ENCODE measurements at places on chromosomes 1 and 21.
A peak's percentile ranks its signal among the peaks of the same experiment; 100 is the strongest.

GRCh38 chr1:184947497-184948256 is 26.6 kb downstream of the NIBAN1 start:
- DNase-seq: no peak

- no peak for DNase-seq
Observed at GRCh38 chr1:229027158-229027557, 243.8 kb upstream of the RAB4A start.

DNA sequence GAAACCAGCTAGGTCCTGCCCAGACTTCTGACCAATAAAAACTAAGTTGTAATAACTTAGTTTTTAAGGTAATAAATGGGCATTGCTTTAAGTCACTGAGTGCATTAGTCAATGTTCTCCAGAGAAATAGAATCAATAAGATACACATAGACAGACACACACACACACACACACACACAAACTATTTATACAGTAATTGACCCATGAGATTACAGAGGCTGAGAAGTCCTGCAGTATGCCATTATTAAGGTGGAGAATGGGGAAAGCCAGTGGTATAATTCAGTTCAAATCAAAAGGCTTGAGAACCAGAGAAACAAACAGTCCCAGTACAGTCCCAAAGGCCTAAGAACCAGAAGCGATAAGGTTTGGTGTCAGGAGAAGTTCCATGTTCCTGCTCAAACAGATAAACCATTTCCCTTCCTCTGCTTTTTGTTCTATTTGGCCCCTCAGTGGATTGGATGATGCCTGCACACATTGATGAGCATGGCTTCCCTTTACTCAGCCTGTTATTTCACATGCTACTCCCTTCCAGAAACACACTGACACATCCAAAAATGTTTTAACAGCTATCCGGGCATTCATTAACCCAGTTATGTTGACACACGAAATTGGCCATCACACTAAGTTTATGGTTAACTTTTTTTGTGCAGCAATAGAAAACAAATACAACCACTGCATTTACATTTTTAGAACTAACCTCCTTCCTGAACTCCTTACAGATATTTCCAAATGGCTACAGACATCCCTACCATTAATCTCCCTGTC is 828.2 kb upstream of the NCAM2 start:
- no peak for DNase-seq

- DNase-seq: no peak
Observed at GRCh38 chr1:166057650-166058049, 109.2 kb downstream of the FAM78B start.

GRCh38 chr1:111976842-111977241 is 12.6 kb downstream of the KCND3 start:
- no peak for DNase-seq

DNA sequence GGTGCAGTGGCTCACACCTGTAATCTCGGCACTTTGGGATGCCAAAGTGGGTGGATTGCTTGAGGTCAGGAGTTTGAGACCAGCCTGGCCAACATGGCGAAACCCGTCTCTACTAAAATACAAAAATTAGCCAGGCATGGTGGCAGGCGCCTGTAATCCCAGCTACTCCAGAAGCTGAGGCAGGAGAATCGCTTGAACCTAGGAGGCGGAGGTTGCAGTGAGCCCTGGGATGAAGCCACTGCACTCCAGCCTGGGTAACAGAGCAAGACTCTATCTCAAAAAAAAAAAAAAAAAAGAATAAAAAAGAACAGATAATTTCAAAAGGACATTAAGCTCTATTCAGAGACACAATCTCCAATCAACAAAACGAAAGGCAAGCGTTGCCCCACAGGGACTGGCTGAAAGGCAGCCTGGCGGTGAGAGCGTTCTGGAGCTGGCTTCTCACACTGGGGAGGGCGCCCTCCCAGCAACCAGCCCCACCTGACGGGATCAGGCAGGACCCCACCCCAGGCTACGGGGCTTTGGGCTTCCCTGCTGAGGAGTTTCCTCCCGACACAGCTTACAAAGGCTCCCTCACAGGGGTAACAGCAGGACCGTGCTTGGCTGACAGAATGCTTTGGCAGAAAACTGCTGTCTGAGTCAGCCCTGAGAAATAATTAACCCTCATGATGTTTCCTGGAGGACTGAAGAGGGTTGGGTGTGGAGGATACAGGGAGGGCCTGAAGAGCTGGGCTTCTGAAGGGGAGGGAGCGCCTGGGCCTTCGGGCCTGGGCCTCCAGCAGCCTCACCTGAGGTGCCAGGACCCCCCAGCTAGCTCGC is 31.1 kb upstream of the SRP9 start:
- no peak for DNase-seq

DNA sequence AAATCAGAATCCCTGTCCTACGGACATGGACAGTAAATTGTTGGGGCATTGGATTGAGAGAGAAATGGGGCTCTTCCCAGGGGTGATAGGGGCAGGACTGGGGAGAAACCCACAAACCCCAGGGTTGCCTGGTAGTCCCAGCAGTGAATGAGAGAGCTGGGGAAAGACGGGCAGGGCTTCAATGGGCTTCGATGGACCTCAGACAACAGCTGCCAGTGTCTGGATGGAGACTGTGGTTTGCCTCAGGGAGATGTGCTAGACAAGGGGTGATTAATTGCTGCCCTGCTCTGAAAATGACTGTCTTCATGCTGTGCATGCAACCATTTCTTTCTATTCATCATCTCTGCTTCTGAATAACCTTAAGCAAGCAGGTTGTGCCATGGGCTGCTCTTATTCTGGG is 7.4 kb downstream of the GPR25 start:
- DNase-seq: no peak

- DNase-seq: no peak
Observed at GRCh38 chr21:31910074-31910470, 37.3 kb downstream of the HUNK start.

GRCh38 chr1:76799700-76800099 is 67.6 kb upstream of the ST6GALNAC5 start:
- DNase-seq: no peak

GRCh38 chr21:38289705-38290485 is 33.1 kb downstream of the KCNJ15 start:
- DNase-seq: no peak

DNA sequence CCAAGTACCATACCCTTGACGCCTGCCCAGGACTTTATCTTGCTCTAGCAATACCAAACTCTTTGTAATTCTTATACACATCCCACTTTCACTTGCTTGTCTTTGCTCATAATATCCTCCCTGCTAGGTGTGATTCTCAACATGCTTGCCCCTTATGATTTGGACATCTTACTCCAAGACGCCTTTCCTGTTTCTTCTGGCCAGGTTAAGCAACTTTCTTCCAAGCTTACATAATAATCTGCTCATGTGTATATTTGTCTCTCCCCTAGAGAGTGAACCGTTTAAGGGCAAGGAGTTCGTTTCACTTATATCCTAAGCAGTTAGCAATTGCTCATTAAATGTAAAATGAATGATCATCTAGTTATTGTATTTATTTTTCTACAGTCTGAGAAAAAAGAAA is 21.8 kb downstream of the CRYZL1 start:
- no peak for DNase-seq

DNA sequence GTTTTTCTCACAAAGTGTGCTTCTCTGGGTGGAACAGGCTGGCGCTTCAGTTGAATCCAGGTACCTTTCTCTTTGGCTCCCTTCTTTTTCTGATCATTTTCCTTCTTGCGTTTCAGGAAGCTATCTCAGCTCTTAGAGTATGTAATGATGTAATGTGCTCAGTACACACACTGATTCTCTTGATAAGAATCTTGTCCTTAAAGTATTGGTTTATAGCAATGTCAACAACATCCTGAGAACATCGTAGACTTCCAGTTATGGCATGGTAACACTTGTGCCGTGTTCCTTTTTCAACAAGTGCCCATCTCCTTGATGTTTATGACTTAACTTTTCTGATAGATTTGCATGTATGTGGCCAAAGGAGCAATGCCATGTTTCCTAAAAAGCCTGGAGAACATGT is 11.7 kb upstream of the ABCD3 start:
- no peak for DNase-seq

- peak; percentile 58 for DNase-seq
Observed at GRCh38 chr1:154419620-154420571, 14.8 kb downstream of the IL6R start.

GRCh38 chr1:224801844-224802490 is 127.5 kb upstream of the DNAH14 start:
- DNase-seq: no peak

GRCh38 chr1:113859478-113860175 is 11.9 kb downstream of the PTPN22 start:
- no peak for DNase-seq

GRCh38 chr21:29077651-29078090 is 4.2 kb upstream of the CCT8 start:
- DNase-seq: peak; percentile 38

- no peak for DNase-seq
Observed at GRCh38 chr1:204563307-204563706, 47.1 kb downstream of the MDM4 start.

- no peak for DNase-seq
Observed at GRCh38 chr1:30385246-30385995, 338.0 kb downstream of the MATN1 start.

DNA sequence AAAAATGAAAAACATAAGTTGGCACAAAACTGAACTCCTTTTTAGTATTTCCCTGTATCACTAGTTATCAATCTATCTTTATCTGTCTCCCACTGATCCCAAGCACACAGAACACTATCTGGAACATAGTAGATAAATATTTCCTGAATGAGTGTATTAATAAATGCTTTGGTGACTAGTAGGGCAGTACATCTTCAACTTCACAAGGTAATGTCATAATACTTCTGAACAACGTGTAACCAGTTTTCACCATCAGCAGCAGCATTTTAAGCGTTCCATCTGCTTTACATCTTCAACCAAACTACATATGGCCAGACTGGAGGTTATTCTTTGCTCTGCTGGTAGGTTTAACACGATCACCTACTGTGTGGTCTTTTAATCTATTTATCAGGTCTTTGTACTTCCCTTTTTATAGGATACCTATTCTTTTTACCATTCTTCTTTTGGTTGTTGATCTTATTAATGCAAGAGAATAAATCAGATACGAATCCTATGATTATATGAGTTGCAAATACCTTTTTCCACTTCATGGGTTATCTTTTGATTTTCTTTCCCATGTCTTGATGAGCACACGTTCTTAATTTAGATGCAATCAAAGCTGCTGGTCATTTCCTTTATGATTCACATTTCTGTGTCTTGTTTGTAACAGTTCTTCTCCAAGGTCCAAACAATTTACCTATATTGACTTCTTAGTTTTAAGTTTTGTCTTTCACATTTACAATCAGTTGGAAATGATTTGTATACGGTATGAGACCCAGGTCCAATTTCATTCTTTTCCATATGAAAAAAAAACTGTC is 16.3 kb downstream of the GPBP1L1 start:
- DNase-seq: no peak

- DNase-seq: peak; percentile 9
Observed at GRCh38 chr1:29676496-29676895, 440.2 kb downstream of the PTPRU start.

- DNase-seq: no peak
Observed at GRCh38 chr1:222081859-222082258, 340.0 kb upstream of the DUSP10 start.

DNA sequence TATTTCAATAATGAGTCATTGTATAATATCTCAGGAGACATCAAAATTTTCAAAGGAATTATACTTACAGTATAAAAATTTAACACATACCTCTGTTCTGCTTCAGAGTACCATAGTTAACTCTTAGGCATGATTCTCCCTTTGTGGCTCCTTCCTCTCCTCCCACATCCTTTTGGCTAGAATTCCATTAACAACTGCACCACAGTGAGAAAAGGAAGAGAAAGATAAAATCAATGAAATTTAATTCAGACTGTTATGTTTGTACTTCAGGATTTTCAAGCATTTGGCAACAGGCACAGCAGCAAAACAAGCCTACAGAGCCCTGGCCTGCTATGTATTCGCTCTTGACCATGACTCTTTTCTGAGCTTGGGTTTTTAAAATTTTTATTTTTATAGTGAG is 57.2 kb upstream of the SGIP1 start:
- no peak for DNase-seq

GRCh38 chr1:222048094-222048595 is 306.3 kb upstream of the DUSP10 start:
- no peak for DNase-seq

DNA sequence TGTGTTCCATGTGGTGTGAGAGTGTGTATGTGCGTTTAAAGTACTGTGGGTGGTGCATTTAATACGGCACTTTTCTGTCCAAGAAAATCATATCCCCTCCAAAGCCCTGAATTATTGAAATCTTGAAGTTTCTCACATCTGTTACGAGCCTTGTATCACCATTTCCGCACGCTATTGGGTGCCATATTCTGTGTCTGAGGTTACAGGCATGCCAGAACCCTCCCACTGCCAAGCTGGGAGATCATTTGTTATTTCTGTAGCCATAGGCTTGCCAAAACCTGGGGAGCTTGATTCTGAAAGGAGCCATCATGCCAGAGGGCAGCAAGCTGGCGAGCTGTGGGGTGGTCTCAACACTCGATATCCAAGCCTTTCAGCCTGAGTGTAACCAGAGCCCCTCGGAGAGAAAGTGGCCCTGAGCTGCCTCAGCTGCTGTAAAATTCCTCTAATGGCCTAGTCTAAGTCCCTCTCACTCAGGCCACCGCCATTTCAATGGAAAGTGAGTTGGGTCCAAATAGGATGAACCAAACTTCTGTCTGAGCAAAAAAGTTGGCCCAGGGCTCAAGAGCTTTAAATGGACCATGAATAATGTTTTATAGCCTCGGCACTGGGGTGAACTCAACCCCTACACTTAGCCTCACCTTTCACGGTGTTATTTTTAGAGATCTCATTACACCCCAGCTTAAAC is 298.4 kb upstream of the DUSP10 start:
- no peak for DNase-seq

- DNase-seq: no peak
Observed at GRCh38 chr21:40372506-40372905, 474.5 kb downstream of the DSCAM start.

- no peak for DNase-seq
Observed at GRCh38 chr1:3135073-3135702, 66.2 kb downstream of the PRDM16 start.

DNA sequence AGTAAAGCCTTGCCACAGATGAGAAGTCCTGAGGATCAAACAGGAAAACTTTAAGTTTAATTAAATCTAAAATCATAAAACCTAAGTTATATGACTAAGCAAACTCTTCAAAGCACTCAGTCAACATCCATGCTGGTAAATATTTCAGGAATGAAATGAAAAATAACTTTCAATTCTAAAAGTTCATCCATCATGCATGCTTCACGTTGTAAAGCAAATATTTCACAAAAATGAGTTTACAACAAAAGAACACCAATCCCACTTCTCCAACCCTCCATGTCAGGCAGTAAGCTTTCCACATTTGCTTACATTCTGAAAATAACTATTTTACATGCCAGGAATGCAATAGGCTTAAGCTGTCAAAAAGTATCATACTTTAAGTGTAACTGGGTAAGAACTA is 16.8 kb downstream of the APP start:
- no peak for DNase-seq

DNA sequence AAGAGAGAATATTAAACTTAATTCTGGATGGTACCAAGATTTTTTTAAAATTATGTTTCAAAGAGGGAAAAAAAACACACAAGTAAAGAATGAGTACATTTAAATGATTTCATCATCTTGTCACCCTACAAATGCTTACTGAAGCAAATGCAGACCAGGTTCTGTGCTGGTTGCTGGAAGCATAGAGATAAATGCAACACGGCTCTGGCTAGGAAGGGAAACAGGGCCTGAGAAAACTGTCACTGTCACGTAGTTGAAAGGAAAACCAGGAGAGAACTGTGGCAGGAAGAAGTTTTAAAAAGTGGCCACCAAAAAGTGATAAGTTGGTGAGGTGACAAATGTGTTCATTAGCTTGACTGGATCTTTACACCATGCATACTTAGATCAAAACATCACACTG is 336.9 kb upstream of the NFIA start:
- DNase-seq: no peak

Data from liver (tissue), 10 donors.